ENCODE measurements at places on chromosomes 11 and 22. TPM values are rescaled to one million over a fixed set of nuclear protein-coding genes. Genes with fewer than 3 reads are reported as not detected.
A peak's percentile ranks its signal among the peaks of the same experiment; 100 is the strongest.

DNA sequence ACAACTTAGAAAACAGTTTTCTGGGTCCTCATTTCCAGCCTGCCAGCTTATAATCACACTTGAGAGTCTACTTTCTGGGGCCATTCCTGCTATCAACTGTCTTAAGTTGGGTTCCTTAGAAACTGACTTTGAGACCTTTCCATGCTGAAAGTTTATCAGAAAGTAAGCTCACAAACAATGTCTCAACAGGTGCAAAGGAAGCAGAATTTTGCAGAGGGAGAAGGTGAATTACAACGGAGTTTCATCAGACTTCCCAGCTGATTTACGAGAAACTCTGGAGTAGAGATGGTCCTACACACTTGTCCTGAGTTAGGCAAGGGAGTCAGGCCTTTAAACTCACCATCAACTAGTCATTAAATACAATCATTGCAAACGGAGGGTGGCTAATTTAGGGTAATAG lies 4.7 kb upstream of the OR52I2 start:
- no peak for DNase-seq

DNA sequence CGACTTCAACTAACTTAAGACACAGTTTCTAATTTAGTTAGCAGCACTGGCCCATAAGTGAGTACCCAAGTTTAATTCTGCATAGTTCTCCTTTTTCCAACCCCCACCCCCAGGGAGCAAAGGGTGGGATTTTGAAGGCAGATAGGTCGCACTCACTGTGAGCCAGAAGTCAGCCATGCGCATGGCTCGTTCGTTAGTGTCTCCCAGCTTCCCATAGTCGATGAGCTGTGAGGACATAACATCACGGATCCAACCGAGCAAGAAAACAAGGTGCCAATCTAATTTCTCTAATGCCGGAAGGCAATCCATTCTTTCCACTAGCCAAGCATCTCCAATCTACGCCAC lies 577 bp downstream of the MRPL17 start:
- no peak for DNase-seq

MAP6 gene
- total RNA-seq = 0.56 TPM

DNA sequence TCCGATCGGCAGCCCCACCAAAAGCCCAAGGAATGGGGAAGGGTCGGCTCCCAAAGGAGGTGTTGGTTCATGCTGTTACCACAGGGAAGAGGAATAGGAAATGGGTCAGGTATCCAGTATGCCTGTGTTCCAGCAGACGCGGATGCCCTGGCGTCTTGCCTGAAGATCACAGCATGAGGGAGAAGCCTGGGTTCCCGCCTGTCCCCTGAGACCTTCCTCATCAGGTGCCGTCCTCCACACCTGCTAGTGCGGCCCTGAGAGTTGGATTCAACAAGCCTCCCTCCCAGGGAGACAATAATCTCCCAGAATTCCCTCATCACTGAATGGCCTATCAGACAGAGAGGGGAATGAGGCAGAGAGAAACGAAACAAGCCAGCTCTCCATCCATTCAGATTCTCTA lies 92.2 kb downstream of the SPATA19 start:
- no peak for DNase-seq

DNA sequence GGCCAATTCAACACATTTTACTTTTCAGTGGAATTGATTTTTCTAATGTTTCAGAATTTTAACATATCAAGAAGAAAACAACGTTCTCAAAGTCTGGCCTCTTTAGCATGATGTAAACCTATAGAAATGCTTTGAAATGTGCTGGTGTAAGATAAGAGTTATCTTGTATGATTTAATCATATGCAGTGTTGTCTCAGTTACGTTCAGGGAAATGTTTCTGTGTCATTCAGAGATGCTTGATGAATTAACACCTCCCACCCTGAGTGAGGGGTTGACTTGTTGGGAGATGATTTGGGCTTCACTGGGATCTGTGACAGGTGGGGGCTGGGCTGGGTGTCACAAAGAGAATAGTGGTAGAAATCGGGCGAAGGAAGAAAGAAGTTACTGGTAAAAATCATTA lies 15.7 kb upstream of the MYO18B start:
- no peak for DNase-seq

DNA sequence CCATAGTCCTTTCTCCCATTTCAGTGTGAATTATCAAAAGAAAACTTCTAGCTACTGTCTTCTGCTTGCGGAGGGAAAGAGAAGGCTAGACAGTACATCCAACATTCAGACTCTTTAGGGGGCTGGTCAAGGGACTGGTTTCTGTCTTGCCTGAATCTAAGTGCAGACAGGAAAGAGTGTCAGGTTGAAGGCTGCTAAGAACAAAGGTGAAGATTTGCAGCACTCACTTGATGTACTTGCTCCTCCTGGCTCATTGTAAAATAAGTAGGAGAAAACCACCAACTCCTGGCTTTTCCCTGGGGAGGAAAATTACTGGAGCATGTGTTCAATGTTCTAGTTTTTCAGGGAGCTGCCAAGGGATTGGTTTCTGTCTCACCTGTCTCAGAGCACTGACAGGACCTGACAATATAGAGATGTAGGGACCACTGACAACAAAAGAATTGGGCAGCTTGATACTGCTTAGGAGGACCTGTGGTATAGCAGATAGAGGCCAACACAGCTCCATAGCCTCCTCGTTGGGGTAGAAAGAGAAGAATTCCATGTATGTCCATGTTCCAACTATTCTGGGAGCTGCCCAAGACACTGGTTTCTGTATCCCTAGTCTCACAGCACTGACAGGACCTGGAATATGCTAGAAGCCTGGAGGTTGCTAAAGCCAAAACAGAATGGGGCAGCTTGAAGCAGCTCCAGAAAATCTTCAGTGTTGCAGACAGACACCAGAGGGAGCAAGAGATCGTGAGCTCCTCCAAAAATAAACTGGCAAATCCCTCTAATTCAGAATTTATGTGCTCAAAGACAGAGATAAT lies 39.7 kb upstream of the MMP12 start:
- no peak for DNase-seq

- DNase-seq = no peak
Observed at GRCh38 chr11:33379947-33380346, 122.8 kb downstream of the HIPK3 start.

DNA sequence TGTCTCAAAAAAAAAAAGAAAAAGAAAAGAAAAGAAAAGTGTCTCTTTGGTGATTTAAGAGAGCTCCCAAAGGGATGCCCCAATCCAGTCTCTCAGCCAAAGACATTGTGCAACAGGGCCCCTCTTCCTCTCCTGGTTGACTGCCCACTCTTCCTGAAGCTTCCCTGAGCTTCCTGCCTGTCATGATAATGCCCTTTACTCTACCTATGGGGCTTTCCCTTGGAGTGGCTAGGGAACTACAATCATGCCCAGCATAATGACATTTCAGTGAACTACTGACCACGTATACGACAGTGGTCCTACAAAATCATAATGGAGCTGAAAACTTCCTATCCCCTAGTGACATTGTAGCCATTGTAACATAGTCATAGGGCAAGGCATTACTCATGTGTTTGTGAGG lies 118.0 kb downstream of the RASSF10 start:
- no peak for DNase-seq

- peak; percentile 85 for DNase-seq
Observed at GRCh38 chr11:46541593-46542371, 52.0 kb downstream of the AMBRA1 start.

FUT4 gene
- total RNA-seq = 2.2 TPM

GRCh38 chr11:27282806-27283205 lies 80.2 kb downstream of the CCDC34 start:
- no peak for DNase-seq

DNA sequence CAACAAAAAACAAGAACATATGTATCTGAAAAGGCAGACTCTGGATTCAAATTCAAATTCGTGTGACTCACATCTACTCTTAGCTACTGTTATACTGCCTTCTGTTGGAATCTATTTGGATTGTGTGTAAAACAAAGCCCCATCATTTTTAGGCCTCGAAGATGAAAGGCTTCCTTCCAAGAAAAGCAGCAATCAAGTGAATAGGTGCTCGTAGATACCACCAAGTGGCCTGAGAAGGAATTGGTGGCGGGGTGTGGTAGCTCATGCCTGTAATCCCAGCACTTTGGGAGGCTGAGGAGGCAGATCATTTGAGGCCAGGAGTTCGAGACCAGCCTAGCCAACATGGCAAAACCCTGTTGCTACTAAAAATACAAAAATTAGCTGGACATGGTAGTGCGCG lies 4.2 kb downstream of the GRAMD1B start:
- DNase-seq = no peak

GRCh38 chr11:118213781-118214180 lies 11.0 kb downstream of the JAML start:
- no peak for DNase-seq

DNA sequence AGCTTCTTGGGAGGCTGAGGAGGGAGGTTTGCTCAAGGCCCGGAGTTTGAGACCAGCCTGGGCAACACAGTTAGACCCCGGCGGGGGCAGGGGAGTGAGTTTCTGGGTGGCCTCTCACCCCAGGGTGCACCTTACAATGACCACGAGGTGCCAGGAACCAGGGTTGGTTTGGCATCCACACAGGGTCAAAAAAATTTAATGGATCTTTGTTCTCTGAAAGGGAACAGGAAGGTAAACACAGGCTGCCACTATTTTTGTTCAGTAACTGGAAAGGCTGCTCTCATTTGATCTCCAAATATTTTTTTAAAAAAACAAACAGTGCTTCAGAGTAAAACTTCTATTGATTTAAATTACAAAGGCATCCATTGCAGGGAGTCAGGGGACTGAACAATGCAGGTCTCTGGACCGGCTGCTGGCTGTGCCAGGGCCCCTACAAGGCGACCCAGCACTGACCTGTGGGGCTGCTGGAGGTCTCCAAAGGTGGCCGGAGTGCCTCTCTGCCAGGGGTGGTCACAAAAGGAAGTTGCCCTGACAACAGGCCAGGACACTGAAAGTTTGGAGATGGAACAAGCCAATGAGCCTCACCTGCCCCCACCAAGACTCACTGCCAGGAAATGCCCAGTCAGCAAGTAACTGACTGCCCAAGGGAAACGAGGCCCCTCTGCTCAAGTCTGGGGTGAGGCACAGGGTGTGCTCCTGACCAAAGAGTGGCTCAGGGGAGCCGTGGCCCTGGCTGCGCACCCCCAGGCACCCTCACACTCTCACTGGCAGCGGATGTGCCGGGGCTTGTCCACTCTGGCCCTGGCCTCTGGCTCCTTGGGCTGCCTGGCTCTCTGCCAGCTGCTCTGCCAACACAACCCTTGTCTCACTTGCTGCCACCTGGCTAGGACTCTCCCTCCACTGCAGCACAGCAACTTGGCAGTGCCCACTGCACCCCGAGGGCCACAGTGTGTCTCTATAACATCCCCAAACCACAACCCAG lies 51.8 kb downstream of the ARFGAP3 start:
- DNase-seq = peak; percentile 61

RBMXL2 gene
- total RNA-seq = not detected

E2F8 gene
- total RNA-seq = 4.6 TPM

BATF2 gene
- 2.5 TPM for total RNA-seq

GRCh38 chr11:93694557-93694956 lies 33.1 kb downstream of the CEP295 start:
- no peak for DNase-seq

DNA sequence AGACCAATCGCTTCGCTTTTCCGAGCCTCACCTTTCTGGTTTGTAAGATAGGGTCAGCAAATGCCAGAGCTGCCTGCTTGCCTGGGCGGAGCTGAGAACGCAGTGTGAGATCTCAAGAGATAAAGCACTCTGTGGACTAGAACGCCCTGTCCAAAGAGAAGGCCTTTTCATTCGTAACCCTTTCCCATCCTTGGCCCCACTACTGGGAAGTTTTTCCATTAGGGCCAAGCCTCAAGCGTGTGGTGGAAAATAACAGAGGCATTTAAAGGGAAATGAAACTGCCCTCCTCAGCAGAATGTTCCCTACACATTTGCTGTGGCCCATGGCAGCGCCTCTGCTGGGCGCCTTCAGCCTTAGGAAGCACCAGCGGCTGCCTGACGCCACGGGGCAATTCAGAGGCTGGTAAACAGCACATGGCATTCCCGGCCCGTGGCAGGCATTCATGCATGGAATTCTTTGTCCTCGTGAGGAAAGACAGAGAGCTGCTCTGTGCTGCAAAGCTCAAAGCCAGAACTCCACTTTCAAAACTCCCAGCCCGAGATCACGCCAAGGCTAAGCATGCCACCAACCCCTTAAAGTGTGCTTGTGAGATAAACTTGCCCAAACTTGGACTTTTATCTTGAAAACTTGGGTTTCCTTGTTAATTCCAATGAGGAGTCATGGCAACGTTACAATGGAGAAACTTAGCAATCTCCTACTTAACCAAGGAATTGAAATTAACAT lies 38.1 kb downstream of the AHNAK start:
- peak; percentile 75 for DNase-seq

DNA sequence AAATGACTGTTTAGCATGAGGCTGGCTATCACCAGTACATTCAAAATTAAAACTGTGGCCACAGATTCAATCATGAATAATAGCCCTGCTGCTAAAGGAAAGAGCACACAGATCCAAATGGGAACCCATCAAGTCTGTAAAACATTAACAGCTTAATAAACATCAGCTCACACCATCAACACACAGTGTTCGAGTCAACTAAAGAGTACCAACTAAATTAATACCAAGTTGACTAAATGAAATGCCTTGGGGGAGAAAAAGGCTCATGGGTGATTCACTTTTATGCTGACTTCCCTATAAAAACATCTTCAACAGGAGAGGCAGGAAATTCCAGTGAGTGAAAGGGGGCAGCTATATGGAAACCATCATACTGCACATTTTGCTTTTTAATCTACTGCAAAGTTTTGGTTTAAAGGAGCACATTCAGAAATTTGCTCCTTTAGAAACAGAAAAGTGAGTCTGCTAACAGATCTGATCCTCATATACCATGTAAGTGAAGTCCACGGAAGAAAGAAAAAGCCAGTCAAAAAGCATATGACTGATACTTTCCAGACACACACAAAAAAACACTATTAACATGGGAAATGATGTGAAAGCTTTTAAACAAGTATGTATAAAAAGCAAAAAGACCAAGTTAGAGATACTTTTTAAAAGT lies 16.3 kb downstream of the LGR4 start:
- DNase-seq = no peak

OVOL1 gene
- total RNA-seq = not detected

All from psoas muscle (tissue), 8 donors.